ENCODE measurements at places on chromosomes 5 and 9.

- no peak for DNase-seq
Measured at GRCh38 chr9:11893331-11893730, 799.9 kb upstream of the TYRP1 start.

DNA sequence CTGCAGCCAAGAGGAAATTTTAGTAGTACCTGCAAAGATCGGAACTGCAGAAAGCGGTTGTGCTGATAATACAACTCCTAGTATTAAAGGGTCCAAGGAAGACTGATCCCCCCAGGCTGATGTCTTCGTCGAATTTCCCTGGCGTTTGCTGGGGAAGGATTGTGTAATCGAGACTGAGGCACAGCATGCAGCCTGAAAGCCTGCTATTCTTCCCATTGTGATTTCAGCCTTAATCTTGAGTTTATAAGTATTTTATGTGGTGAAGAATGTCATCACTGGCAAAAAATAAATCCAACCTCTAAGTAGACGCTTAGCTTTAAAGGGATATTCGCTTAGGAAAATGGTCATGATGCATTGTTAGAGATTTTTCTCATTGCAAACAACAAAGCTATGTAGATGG lies 21.3 kb upstream of the LMX1B start:
- DNase-seq = no peak

GRCh38 chr9:116394894-116395698 lies 241.5 kb downstream of the PAPPA start:
- no peak for DNase-seq

DNA sequence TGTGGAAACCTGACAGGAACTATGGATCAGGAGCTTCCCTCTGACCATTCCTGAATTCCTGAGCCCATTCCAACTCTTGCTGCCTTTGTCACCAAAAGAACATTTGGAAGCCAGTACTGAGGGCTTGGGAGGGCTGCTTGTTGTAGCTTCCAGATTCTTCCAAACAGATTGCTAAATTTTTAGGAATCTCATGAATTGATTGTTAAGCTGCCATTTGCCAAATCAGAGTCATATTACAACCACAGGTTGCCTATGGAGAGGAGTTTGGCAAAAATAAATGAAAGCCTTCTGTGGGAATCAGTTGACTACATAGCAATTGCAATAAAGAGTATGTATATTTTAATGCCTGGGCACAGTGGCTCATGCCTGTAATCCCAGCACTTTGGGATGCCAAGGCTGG lies 39.2 kb upstream of the SLC28A3 start:
- no peak for DNase-seq

DNA sequence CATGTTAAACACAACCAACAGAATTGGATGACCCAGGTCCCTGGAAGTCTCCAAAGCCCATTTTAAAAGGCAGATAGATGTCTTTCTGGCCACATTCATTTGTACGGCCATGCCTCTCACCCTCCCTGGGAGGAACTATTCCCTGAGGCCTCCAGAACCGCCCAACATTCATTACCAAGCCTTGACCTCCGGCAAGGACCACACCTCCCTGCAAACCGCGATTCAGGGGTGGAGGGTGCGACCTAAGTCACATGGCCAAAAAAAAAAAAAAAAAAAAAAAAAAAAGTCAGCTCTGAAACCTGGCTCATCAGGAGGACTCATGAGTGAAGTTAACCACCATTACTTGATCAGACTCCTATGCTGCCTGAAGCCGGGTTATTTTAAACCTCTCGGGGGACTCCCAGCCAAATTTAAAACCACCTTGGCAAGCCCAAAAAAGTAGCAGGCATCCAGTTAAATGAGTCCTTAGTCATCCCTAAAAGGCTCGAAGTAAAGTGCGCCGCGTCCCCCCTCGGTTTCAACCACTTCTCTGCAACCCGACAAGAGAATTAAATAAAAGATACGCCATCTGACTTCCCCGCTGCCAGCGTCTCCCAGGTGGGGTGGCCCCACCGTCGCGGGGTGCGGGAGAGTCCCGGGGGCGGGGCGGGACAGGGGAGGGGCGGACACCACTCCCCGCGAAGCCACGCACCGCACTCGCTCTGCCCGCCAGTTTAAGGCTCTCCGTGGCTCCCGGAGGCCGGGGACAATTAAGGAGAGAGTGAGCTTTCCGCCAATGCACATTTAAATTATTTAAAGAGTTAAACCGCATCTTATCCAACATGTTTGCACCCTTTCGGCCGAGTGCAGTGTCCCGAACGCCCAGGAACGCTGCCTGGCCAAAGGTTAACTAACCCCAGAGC lies 2.3 kb downstream of the KLF9 start:
- no peak for DNase-seq

DNA sequence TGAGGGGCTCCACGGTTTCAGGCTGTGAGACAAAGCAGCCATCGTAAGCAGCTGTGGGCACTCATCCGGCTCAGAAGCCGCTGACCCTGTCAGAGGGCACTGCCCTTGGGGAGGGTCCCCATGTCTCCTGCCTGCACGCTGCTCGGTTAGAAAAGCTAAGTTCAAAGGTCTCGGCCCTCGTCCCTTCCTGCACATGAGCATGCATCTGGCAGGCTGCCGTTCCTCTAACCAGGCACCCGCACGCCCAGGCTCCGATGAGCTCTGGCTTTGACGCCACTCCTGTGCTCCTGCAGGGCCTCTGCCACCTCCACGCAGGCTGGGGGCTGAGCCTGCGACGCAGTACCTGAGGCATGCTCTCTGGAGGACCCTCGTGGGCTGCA lies 51.3 kb downstream of the NKD2 start:
- no peak for DNase-seq

DNA sequence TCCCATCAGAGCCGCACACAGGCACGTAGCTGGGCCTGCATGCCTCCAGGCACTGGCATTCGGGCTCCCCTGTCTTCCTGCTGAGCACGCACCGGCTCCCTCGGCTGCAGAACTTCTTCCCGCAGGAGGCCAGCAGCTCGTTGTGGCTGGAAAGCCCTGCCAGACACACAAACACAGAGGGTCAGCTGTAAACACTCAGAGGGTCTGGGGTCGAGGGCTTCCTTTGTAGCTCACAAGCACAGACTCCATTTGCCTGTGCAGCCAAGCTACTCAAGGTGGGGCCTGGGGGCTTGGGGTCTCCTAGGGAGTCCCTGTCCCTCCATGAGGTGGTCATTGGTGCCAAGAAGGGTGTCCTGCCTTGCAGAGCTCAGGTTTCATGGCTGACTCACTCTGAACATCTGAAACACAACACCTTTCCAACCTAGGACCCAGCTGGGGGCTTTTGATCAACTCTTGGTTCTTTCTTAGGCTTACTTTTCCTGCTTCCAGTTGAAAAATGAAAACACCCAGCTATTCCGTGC lies 211.4 kb downstream of the FSTL4 start:
- DNase-seq = no peak

- DNase-seq = no peak
Measured at GRCh38 chr5:147966829-147967228, 60.5 kb upstream of the C5orf46 start.

- DNase-seq = no peak
Measured at GRCh38 chr9:131289301-131290035, at the start of gene PLPP7. Gene PLPP7, plus strand, starts transcription at chr9:131289723. Its CDS starts 275 bp downstream, at chr9:131289998.

- no peak for DNase-seq
Measured at GRCh38 chr5:128635379-128635778, 97.3 kb upstream of the FBN2 start.

GRCh38 chr9:111078391-111079038 lies 40.2 kb upstream of the LPAR1 start:
- no peak for DNase-seq

DNA sequence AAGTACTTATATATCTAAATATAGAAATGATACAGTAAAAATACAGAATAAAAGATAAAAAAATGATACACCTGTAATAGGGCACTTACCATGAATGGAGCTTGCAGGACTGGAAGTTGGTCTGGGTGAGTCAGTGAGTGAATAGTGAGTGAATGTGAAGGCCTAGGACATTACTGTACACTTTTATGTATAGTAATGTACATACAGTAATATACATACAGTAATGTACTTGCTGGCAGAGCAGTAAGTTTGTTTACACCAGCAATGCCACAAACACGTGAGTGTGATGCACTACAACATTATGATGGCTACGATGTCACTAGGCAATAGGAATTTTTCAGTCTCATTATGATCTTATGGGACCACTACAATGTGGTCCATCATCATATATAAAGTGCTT lies 34.2 kb downstream of the SUSD1 start:
- no peak for DNase-seq

- no peak for DNase-seq
Measured at GRCh38 chr9:114000671-114001409, 77.3 kb downstream of the AMBP start.

GRCh38 chr9:127014910-127015540 lies 100.4 kb downstream of the RALGPS1 start:
- DNase-seq = no peak

DNA sequence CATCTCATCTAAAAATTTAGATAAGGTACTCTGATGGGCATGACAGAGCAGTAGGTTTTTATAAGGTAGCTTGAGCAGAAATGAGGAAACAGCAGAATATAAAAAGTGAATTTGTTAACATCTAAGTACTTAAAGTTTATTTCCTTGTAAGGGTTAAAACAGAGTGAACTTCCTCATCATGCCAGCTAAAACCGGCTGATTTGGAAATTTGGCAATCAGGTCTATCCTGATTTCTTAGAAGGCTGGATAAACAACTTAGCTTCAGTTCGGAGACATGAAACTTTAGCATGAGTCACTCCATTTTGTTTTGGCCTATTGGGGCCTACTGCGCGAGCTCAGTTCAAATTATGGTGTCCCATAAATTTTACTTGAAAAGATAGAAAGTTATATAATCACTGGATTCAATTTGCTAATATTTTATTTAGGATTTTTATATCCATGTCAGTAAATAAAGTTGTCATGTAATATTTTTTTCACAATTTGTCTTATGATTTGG lies 241.6 kb upstream of the RORB start:
- no peak for DNase-seq

- no peak for DNase-seq
Measured at GRCh38 chr5:129996896-129997295, 92.6 kb downstream of the CHSY3 start.

GRCh38 chr5:136984772-136985446 lies 514.2 kb downstream of the SPOCK1 start:
- DNase-seq = no peak

DNA sequence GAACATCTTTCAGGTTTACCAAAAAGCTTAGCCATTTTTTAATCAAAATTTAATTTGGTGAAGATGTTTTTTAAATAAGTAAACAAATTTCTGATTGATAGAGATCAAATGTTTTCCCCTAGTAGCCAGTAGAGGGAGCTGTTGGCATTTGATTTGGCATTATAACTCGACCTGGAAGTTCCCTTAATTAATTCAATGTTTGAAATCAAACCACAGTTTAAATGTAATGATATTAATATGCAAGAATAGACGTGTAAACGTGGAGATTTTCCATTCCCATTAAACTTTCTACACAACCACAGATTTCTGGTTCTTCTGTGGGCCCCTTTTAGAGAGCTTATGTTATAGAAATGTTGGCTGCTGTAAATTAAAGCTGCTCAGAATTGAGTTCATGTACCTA lies 148.1 kb upstream of the MPDZ start:
- no peak for DNase-seq

GRCh38 chr9:133861086-133861485 lies 122.9 kb upstream of the SARDH start:
- no peak for DNase-seq

- DNase-seq = no peak
Measured at GRCh38 chr9:4997196-4997595, 12.1 kb downstream of the JAK2 start.

GRCh38 chr5:76677849-76678472 lies 38.0 kb upstream of the F2R start:
- no peak for DNase-seq

- no peak for DNase-seq
Measured at GRCh38 chr5:23029290-23029689, 176.1 kb upstream of the CDH12 start.

DNA sequence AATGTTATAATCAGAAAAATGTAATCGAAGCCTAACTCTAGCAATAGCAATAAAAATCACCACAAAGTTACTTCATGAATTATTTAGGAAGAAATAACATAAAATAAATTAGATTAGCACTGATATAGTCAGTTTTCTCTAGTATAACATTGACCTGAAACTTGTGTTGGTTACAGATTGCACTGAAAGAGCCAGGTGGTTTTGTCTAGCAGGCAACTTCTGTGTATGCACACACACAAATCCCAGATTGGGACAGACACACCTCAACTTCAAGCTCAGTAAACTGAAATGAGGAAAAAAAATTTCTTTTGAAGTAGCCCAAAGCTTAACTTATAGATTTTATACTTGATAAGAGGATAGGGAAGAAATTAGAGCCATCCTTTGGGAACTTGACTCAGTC lies 129.3 kb downstream of the EFNA5 start:
- no peak for DNase-seq

DNA sequence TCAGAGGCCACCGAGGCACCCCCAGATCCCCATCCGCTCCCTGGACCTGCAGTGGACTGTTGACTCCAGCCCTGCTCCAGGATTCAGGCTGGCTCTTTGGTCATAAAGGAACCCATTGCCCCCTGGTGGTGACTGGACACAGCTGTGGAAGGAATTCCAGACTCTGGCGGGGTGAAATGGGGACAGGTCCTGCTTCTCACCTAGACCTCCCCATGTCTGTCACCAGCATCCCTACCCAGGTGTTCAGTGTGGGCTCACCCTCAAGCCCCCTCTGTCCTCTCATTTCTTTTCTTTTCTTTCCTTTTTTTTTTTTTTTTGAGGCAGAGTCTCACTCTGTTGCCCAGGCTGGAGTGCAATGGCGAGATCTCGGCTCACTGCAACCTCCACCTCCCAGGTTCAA lies 25.5 kb upstream of the STXBP1 start:
- no peak for DNase-seq

DNA sequence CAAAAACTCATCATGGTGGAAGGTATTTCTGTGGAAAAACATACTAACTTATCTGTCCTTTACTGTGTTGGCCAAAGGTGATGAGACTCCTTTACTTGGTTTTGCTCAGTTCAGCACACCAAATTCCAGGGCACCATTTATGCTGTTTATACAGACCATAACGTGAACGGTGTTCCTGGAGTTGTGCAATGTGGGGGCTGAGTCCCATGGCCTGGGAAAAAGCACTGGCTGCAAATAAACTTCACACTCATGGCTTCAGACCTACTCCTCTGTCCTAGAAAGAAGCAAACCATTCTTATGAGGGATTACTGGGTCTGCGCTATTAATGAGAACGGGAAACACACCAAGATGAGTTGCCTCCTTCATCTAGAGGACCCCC lies 10.4 kb downstream of the FREM1 start:
- no peak for DNase-seq

DNA sequence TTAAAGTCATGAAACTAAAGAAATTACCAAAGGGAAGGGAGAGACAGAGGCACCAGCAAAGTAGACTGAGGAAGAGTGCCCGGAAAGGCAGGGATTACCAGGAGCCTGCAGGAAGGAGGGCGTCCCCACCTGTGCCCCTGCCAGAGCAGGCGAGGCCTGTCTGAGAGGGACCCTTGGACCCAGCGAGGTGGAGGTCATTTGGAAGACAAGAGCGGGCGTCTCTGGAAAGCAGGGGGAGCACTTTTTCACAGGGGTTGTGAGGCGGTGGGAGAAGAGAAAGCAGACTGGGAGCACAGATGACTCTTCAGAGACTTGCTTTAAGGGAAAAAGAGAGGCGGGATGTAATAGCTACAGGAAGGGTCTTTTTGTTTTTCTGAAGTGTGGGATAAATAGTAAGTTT lies 27.5 kb upstream of the SLC2A8 start:
- no peak for DNase-seq

GRCh38 chr5:172141949-172142319 lies 46.1 kb downstream of the STK10 start:
- no peak for DNase-seq

- no peak for DNase-seq
Measured at GRCh38 chr5:14356305-14356704, 213.2 kb downstream of the TRIO start.

All from stimulated activated CD4-positive, alpha-beta T cell treated with anti-CD3 and anti-CD28 coated beads, Interleukin-1b, Interleukin-23, amount 100 ng/mL, for 1 hour (primary cell).